CD4-positive, alpha-beta T cell treated with Interleukin-21 for 1 hour (primary cell): ENCODE measurements at places on chromosomes 16 and 17.

DNA sequence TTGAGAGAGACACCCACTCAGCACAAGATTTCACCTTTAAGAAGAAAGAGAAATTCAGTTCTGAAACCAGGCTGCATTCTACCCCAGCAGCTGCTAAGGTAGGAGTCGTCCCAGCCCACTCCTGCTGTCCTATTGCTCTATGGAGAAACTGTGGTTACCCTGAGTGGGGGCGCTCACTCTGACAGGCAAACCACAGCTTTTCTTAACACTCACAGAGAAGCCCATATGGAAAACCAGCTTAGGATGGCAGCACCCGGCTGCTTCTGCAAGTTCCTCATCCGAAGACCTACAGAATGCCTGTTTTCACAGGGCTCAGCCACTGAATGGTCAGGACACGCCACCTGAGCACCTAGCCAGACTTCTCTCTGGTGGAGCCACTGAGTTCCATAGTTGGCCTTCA lies 7.5 kb downstream of the ATP5PD start:
- DNase-seq = no peak

- DNase-seq = no peak
Observed at GRCh38 chr17:74441537-74441936, 9.6 kb downstream of the GPRC5C start.

DNA sequence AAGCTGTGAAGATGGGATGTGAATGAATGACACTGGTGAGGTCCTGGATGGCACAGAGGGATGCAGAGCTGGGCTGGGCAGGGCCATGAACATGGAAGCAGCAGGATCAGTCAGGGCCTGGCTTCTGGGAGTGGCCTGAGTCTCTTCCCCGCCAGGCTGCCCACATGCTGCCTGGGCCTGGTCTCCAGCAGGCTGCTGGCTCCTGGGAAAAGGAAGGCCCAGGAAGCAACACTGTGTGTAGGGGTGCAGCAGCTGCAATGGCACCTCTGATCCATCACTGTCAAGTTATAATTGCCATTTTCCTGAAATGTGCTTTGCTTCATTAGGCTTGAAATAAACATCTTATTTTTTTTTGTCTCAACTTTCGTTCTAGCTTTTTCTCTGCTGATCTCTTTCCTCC lies 260.2 kb upstream of the N4BP1 start:
- DNase-seq = no peak

DNA sequence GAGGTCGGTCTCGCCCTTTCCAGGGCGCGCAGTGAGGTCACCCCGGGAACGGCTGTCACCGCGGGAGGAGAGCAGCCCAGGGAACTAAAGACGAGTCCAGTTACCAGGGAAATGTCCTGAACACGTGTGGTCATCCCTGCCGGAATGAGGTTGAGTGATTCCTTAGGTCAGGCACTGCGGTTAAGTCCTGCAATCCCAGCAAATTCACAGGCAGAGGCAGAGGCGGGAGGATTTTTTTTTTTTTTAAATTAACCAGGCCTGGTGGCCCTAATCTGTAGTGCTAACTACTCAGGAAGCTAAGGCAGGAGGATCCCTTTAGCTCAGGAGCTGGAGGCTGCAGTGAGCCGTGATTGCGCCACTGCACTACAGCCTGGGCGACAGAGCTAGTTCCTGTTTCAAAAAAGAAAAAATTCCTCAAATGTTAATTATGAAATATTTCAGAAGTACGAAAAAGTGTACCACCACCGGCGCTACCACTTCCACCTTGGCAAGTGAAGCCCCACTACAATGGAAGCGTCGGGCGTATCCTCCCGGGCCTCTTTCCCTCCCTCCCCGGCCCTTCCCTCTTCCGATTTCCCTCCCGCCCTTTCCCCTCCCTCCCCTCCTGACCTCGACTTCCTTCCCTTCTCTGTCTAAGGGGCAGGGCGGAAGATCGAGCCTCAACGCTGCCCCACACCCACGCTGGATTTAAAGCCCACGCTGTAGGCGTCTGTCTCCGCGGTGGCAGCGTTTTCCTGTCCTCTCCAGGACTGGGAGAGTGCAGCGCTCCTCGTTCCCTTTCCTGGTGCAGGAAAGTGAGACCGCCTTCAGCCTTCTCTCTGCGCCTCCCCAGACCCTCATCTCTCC lies 27.3 kb downstream of the SLFN11 start:
- peak; percentile 53 for DNase-seq

DNA sequence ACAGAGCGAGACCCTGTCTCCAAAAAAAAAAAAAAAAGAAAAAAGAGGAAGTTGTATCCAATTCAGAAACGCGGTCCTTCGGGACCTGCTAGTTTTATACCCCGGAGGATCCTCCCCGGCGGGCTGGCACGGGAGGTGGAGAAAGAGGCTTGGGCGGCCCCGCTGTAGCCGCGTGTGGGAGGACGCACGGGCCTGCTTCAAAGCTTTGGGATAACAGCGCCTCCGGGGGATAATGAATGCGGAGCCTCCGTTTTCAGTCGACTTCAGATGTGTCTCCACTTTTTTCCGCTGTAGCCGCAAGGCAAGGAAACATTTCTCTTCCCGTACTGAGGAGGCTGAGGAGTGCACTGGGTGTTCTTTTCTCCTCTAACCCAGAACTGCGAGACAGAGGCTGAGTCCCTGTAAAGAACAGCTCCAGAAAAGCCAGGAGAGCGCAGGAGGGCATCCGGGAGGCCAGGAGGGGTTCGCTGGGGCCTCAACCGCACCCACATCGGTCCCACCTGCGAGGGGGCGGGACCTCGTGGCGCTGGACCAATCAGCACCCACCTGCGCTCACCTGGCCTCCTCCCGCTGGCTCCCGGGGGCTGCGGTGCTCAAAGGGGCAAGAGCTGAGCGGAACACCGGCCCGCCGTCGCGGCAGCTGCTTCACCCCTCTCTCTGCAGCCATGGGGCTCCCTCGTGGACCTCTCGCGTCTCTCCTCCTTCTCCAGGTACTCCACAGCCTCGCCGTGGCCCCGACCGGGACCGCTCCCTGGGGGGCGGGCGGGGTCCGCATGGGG lies at the start of gene CDH3:
Gene CDH3, plus strand, starts transcription at position 596 of the 779 bp plus-strand sequence. Its CDS starts 70 bp downstream, at position 666.
- peak; percentile 34 for DNase-seq

GRCh38 chr16:48542966-48543365 lies 67.0 kb downstream of the N4BP1 start:
- DNase-seq = no peak

DNA sequence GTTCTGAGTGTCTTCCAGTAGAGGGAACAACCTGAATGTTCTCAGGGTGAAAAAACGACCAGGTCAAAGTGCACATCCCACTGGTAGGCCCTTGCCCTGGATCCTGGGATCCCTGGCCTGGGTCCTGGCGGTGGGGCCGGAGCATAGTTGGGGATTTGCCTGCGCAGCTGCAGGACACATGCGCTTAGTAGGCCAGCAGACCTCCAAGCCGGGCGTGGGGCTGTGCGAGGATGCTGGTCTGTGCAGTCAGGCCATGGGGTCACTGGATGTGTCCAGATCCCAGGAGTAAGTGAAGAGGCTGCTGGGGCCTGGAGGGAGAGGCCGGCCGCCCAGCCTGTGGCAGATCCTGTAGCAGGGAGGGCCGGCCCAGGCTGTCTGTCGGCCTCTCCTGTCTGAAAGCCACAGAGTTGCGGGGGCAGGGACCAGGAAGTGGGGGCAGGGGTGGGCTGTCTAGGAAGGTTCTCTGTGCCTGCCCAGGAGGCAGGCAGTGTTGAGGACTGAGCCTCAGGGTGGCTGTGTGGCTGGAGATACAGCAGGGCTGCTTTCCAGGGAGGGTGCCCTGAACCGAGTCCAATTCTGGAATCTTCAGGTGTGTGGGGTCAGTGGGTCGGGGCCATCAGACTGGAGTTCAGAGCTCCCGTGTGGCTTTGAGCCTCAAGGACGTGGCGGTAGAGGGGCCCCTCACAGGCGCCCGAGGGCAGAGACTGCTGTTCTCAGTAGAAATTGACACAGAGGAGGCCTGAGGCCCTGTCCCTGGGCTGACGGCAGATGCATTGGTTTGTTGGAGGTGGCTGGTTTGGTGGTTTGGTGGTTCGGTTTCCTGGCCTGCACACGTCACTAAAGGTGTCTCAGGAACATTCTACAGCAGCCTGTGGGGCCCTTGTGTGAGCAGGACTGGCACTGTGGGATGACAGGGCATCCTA lies 17.2 kb upstream of the NUDT16L1 start:
- peak; percentile 76 for DNase-seq

- DNase-seq = no peak
Observed at GRCh38 chr16:58411736-58412614, 19.7 kb downstream of the GINS3 start.

DNA sequence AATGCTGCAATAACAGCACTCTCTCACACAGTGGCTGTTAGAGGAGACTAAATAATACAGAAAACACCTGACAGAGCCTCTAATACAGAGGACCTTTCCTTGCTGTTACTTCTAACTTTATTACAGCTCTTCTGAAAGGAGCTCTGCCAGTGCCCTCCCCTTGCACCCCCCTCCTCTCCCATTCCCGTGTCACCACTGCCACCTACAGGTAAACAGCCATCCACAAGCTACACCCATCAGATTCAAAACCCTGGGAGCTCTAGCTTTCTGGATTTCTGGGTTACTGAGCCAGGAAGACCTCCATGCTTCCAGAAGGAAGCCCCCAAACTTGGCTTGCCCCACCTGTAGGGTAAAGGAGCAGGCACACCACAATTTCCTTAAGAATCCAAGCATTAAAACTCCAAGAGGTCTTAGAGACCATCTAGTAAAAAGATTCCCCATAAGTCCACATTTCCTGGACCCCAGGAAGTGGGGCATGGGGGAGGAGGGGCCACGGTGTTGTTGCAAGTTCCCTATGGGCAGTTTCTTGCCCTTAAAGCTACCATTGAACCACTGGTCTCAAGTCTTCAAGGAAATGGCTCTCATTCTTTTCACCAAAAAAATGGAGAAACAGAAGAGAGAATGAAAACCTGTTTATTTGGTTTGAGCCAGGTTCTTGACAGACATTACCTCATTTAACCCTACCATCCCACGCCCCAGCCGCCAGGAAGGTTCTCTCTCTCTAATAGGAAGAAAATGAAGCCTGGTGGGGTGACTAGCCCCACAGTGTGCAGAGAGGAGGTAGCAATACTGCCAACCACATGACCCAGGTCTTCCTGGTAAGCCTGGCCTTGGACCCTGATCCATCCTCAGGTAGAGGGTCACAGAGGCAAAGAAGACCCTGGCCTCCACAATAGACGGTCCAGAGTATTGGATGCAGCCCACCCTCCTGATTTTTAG lies 52.8 kb downstream of the TOM1L2 start:
- peak; percentile 72 for DNase-seq

DNA sequence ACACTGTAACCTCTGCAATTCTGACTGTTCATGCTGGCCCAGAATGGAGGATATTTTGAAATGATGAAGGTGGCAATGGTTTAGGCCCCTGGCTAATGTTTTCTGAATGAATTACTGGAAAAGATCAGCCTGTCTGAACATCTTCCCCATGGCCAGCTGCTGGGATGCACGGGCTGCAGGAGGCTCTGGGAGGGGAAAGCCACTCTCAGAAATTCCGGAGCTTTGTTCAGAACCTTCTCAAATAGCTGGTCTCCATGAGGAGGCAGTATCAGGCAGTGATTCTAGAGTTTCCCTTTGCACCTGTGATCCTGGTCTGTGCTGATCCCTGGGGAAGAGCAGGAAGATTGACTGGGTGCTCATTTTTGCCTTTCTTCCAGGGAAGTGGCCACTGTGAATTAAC lies 5.0 kb downstream of the SLC6A2 start:
- DNase-seq = no peak

DNA sequence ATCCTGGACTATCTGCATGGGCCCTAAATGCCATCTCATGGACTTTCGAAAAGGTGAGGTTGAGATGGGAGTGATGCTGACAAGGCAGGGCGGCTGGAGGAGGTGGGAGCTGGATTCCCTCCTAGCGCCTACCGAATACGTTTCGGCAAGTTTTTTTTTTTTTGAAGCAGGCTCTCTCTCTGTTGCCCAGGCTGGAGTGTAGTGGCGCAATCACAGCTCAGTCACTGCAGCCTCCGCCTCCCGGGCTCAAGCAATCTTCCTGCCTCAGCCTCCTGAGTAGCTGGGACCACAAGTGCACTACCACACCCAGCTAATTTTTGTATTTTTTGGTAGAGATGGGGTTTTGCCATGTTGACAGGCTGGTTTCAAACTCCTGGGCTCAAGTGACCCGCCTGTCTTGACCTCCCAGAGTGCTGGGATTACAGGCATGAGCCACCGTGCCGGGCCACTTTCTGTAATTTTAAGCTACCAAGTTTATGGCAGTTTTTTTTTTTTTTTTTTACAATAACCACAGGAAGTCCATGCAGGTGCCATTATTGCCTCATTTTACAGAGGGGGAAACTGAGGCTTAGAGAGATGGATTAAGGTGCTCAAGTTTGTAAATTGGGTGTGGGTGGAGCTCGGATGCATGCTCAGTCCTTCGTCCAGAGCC lies 246.4 kb downstream of the PRKCA start:
- no peak for DNase-seq

- no peak for DNase-seq
Observed at GRCh38 chr17:10777131-10777807, 26.6 kb downstream of the TMEM238L start.

DNA sequence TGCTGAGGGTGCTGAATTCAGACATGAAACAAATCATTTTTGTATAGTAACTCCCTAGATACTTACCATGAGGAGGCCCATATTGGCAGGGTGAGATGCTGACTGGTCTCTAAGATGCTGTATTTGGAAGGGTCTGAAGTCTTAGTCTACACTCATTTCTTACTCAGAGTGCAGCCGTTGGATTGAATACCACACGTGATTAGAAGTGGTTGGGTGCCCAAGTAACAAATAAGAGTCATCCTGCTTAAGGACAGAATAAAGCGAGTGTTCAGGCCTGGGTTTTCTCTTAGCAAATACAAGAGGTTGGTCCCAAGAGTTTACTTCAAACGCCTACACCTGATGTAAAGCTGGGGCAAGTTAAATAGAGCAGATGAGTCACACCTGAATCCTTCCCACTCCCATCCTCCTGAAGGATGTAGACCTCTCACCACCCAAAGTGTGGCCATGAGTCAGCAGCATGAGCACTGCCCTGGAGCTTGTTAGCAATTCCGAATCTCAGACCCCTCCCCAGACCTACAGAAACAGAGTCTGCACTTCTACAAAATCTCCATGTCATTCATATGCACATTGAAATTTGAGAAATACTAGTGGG lies 284.6 kb upstream of the CDH5 start:
- DNase-seq = no peak

- no peak for DNase-seq
Observed at GRCh38 chr17:36717088-36717487, 115.7 kb downstream of the MRM1 start.

GRCh38 chr16:47884116-47884725 lies 271.6 kb downstream of the ABCC12 start:
- no peak for DNase-seq

DNA sequence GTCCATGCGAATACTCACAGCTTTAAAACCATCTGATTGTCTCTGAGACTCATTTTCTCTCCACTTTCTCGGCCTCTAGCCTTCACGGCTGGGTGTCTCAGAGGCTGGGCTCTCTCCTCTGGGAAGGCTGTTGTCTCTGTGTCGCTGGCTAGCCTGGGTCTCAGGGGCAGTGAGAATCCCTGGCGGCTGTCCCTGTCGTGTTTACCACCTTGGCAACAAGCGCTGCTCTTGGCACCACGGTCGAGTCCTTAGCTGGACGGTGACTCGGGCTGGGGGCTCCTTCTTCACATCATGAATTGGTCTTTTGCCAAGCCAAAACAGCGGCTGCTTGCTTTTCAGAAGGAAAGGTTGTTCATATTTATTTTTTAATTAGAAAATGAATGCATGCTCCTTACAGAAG lies 81.1 kb downstream of the MSI2 start:
- DNase-seq = no peak
